Brain (organoid and tissue), 16 donors: ENCODE measurements at places on chromosomes 5 and 9.

DNA sequence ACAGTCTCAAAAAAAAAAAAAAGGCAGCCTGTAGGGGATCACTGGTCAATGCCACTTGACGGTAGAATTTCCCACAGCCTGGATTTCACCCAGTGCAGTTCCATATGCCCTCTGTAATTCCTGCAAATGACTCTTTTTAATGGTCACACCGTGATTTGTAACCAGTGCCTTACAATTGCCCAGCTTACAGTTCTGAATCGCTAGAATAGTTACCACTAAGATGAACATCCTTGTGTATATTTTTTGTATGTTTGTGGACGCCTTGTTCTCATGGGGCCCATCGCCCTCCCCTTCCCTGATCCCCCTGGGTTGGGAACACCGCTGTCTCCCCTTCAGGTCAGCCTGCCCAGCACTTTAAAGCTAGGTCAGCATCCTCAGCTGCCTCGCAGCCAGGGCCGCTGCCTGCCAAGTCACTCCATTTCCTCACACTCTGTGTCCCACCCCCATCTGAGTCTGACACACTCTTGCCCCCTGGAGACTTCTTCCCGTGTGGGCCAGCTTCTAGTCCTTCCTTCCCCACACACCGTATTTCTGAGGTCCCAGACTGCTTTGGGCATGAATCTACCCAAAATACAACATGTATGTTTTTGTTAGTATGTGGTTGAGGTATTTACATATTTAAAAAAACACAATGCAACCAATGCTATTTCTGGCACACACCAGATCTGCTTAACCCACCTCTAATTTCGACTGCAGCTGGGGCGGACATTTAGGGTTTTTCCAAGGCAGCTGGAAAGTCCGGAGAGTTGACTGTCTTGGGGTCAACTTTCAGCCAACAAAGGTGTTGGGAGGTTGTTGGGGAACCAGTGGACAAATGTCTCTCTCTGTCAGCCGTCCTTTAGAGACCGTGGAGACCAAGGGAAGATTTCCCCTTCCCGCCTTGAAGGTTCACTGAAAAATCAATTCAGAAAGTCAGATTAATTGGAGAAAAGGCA lies 120.5 kb upstream of the NEK6 start:
- DNase-seq, result no peak

DNA sequence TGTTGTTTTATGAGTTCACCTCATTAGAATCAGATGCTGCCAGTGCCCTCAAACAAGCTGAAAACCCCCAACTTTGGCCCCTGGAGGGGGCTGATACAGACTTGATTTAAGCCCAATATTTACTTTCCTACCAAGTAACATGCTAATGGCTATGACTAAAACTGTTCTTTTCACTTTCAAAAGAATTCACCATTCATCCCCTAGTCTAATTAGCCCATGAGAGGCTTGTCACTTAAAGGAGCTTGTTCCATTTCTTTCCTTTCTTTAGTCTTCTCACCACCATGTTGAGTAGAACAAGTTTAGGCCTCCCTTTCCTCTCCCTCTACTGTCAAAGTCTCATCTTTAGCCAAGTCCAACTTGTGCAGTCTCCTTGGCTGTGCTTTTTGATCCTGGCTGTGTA lies 50.4 kb downstream of the EPB41L4B start:
- no peak for DNase-seq

DNA sequence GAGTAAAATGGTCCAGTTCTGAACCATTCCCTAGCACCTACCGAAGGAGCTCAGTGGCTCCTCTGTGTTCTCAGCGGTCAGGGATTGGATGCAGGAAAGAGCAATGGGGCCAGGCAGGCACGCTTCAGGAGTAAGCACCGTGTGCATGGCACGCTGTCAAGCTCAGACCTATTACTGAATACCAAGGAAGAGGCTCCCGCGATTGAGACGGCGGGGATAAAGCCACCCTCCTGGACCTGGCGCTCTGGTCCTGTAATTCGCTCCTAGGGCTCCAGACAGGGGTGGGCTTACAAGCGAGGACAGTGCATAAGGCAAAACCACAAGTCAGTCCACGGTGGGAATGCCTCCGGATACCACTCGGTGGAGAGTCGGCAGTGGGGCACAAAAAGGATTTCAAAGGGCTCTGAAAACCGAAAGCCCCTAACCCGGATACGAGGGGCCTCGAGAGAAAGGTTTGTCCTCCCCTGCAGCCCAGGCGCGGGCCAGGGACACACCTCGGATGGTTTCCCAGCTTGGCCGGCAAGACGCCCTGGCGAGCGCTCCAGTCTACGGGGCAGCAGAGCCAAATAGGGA lies 988 bp downstream of the OXCT1 start:
- peak; percentile 66 for DNase-seq

GRCh38 chr9:125088752-125089151 lies 54.6 kb downstream of the SCAI start:
- DNase-seq, result no peak

GRCh38 chr5:180487556-180487955 lies 6.6 kb upstream of the CNOT6 start:
- DNase-seq, result no peak

GRCh38 chr5:143403593-143404415 lies at the start of gene NR3C1:
NR3C1 (minus strand) TSS chr5:143403686; CDS start chr5:143400839, 2,847 bp downstream.
- DNase-seq, result no peak

- peak; percentile 72 for DNase-seq
Observed at GRCh38 chr9:115104908-115105307, 13.0 kb downstream of the TNC start.

DNA sequence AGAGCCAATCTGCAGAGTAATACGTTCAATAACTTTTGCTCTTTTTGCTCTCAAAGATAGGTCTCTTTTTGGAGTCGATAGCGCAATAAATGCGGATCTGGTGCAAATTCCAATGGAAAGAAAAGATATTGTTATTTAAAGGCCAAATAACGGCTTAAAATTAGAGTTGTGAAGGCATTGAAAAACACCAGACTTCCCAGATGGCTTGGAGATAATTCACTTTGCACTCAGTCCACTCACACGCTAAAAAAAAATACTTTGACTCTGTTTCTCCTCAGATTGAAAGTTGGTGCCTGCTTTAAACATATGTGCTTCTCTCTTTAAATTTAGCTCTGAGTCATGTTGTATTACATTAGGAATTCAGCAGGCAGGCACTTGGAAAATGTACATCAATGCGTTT lies 19.5 kb upstream of the MED27 start:
- DNase-seq, result peak; percentile 97
